ENCODE measurements at places on chromosomes 16 and 17.

- no peak for DNase-seq
Observed at GRCh38 chr16:30691907-30692306, 7.1 kb upstream of the SRCAP start.

DNA sequence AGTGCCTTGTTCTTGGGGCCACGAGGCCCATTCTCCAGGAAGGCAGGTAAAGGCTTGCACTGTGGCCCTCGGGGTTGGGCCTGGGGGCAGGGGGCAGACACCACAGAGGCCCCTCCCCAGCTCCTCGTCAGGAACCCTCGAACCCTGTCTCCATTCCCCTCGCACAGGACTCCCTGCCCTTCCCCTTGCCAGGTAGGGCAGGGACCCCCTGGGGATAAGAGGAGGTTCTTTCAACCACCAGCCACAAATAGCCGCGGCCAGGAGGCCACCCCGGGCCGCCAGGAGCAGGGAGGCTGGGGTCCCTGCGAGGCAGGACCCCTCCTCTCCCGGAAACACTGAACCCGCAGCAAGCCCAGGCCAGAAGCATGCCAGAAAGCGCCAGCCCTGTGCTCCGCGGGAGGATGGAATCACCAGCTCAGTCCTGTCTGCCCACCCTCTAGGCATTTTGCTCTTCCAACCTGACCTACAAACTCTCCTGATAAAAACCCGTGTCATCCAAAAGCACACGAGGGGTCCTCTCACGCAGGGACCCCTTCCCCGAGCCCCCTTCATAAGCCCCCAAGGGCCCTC, 45.6 kb downstream of the SLC47A1 start:
- no peak for DNase-seq

DNA sequence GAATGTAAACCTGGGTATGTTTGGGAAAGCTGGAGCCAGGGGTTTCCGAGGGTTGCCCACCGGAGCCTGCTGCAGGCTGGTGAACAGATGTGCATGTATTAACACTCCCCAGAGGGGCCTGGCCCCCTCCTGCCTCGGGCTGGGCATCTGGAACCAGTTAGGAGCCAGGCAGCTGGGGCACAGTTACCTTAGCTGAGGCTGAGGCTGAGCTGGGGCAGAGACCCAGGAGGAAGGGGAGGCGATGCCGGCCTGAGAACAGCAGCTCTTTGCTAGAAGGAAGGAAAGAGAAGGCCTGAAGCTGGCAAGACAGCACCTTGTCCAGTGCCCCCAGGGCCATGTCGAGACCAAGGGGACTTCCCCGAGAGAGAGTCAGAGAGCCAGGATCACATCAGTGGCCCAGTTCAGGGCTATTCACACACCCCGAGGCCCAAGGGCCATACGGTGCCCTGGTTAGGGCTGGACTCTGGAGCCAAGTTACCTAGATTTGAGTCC, 65.8 kb downstream of the RMI2 start:
- DNase-seq = no peak

DNA sequence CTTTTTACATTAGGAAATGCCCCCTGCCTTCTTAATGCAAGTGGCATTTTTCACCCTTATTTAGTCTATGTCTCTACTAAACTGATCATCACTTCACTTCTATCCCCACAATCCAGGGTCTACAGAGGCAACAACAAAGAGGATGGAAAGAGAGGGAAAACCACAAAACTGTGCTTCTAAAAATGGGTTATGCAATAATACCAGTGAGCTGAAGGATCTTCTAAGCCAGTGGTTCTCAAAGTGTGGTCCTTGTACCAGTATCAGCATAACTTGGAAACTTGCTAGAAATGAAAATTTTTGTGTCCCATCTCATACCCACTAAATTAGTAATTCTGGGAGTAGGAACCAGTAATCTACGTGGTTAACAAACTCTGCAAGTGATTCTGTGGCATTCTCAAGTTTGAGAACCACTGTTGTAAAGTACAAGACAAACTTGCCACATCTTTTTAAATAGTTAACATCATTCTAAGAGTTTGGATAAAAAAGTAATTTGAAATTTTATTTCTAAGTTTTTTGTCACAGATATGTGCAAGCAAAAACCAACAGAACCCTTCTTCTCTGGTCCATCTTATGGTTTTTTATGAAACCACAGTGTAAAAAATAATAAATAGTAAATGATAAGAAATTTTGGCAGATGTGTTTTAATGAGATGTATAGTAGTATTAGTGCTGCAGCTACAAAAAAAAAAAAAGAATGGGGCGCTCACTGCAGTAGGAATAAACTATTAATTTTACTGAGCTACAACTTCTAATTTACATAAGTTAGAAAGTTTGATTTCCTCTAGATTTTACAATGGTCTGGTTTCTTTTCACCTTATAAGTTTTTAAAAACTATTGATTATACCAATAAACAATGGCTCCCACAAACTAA, 16.2 kb downstream of the CDC27 start:
- DNase-seq = no peak

DNA sequence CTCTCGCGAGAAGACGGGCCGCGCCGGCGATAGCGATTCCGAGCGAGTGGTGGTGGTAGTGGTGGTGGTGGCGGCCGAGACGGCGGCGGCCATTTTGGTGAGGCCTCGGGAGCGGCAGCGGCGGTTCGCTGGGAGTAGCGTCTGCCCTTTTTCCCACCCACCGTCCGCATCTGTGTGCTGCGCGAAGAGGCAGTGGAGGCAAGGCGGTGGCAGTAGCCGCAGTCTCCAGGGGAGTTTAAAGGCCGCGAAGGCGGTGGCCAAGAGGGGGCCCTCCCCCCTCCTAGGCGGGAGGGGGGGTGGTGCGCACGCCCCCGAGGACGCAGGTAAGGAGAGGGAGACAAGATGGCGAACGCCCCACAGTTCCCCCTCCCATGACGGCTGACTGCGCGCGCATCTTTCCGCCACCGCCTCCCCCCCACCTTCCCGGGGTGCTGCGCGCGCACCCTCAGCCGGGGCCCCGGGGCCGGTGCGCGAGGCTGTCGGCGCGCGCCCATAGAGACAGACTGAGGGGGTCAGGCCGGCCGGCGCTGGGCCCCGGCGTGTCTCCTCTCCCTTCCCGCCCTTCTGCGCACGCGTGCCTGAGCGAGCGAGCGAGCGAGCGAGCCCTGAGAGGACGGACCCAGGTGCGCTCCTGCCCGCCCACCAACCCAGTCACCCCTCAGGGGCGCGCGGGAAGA, 694 bp upstream of the SRCAP start:
- peak; percentile 95 for DNase-seq

DNA sequence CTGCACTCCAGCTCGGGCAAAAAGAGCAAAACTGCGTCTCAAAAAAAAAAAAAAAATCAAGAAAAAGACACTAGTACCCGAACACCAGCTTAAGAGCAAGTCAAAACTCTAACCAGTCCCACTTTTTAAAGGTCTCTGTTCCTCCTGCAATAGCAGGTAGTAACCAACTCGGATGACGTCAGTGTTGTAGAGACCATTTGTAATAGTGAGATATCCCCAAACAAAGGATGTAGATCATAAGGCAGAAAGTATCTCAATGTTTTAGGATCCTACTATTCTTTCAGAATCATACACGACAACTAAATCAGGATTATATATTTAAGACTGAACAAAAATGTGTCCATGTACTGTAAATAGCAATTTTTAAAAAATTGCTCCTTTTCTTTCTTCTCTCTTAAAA, 2.4 kb downstream of the JPT1 start:
- DNase-seq = no peak

DNA sequence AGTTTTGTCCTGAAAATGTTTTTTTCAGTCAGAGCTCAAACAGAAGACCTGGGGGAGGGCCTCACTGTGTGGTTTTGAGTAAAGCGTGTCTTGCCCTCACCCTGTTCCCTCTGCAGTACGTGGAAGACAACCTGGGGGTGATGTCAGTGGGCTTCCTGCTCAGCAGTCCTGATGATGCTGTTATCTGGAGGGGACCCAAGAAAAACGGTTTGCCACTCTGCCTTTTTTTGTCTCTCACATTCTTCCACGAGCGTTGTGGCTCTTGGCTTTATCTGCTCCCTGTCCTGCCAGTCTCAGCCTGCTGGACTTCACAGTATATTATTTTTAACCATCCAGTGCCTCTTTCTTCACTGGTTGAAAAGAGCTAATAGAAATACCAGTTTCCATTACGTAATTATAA, 12.9 kb downstream of the NUBP1 start:
- DNase-seq = no peak

GRCh38 chr17:30519707-30520106, 42.5 kb downstream of the GOSR1 start:
- peak; percentile 75 for DNase-seq

GRCh38 chr16:84036982-84037425, 5.6 kb downstream of the SLC38A8 start:
- no peak for DNase-seq

DNA sequence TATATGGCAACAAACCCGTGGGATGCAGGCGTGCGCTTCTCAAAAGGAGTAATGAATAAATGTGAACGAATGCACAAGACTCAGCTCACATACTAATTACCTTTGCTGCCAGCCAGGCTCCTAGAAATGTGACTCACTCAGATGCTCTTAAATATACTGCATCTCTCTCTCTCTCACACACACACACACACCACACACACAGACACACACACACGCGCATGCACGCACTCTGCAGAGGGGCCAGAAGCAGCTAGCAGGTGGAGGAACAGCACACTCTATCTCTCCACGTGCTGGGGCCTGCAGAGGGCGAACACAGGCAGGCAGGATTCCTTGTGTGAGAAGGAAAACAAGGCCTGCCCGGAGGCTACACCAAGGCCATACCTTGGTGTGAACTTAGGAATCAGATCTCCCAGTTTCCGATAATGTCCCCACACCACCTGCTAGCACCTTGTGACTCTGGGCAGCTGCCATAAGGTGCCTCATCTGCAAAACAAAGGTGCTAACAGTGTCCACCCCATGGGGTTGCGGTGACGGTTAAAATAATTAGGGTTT, 5.3 kb downstream of the GPRC5B start:
- DNase-seq = no peak

DNA sequence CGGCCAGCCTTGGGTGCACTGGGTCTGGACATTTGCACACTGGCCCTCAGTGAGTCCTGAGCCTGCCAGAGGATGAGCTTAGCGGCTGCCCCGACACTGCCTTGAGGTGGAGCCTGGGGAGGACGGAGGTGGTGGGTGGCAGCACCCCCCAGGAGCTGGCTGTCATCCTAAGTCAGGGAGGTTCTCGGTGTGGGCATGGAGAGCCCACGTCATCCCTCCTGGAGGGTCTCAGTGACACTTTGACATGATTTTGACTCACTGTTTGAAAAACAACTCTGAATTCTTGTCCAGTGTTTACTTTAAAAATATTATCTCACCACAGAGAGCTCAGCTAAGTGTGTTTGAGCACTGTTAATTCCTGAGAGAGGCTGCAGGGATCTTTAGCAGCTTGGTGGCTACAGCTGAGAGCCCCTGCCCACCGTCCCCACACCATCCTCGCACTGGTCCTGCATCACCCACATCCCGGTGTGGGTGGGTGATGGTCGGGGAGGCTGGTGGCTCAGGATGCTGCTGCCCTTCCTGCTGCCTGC, 63.1 kb downstream of the BANP start:
- DNase-seq = no peak

DNA sequence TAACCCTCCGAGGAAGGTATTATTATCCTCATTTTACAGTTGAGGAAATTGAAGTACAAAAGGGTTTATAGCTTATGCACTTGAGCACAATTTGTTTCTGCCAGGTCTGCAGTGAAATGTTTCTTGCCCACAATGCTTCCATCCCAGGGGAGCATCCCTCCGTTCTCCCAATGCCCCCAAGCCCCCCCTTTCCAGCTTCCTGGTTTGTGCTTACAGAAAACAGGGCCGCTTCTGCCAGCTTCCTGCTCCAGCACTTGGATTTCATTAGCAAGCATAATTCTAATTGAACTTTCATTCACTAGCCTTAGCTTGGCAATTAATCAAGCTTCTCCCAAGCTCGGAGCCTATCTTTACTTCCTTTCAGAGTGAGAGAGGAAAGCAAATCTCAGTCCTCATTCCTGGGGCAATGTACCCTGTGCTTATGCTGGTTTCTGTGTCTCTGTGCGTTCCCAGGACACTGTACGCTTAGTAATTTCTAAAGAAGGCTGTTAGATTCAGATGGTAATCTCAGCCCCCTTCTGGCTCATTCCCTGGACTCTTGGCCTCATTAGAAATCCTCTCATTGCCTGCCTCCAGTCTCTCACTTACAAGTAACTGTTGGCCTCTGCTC, 141.6 kb downstream of the HS3ST2 start:
- DNase-seq = no peak

GRCh38 chr17:61338000-61338798, 61.4 kb upstream of the TBX2 start:
- peak; percentile 37 for DNase-seq

DNA sequence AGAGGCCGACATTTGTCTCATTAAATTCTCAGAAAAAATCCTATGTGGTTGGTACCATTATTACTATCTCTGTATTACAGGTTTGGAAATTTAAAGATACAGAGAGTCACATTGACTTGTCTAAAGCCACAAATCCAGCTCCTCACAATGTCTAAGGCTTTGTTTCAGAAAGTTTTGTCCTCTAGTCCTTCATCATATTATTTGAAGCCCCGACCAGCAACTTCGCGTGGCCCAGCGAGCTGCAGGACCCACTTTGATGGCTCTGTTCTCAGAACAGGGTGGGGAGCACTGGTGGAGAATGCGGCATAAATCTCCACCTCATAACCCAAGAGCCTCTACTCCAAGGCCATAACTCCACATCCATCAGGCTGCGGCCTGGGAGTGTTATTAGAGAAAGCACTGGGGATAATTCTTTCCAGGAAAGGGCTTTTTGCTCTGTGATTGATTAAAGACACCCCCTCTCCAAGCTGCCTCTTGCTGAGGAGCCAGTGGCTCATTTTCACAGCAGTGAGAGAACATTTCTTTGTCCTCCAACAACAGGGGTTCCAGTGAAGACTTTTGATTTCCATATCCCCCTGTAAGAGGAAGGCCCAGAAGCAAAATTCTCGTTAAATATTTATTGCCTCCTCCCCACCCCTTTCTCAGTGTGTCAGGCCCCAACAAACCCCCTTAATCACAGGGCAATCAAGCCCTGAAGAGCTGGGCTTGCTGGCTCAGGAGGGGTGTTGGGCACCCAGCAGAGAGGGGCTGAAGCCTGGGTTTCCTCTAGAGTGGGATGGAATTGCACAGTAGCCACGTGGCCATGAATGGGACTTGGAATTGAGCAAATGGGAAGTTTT, 113.7 kb upstream of the CDH11 start:
- no peak for DNase-seq

DNA sequence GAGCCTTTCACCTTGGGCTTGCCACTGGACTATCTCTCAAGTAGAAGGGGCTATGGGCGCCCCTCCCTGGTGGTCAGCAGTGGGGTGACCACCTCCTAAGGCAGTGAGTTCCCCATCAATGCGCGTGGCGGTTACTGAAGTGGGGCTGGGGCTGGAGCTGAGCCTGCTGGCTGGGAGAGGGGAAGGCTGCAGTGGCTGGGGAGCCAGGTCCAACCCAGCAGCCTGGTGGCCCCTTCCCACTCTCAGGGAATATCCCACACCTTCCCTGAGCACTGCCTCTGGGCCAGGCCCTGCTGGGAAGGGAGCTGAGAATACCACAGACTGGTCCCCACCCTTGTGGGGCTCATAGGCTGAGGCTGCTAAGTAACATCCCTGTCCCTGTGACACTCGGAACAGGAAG, 19.8 kb upstream of the MPRIP start:
- no peak for DNase-seq

- no peak for DNase-seq
Observed at GRCh38 chr17:5680766-5681165, 96.5 kb upstream of the NLRP1 start.

GRCh38 chr17:57289130-57289529, 32.8 kb downstream of the MSI2 start:
- DNase-seq = no peak

Data from fibroblast of skin of left quadriceps (primary cell).